Stimulated activated memory B cell treated with anti-CD40 and anti-IgM and Interleukin-4, amounts not matched to agents 10 μg/mL and 1 μg/mL and 100 μg/mL, for 72 hours (primary cell): ENCODE measurements at places on chromosomes 2 and 18.

DNA sequence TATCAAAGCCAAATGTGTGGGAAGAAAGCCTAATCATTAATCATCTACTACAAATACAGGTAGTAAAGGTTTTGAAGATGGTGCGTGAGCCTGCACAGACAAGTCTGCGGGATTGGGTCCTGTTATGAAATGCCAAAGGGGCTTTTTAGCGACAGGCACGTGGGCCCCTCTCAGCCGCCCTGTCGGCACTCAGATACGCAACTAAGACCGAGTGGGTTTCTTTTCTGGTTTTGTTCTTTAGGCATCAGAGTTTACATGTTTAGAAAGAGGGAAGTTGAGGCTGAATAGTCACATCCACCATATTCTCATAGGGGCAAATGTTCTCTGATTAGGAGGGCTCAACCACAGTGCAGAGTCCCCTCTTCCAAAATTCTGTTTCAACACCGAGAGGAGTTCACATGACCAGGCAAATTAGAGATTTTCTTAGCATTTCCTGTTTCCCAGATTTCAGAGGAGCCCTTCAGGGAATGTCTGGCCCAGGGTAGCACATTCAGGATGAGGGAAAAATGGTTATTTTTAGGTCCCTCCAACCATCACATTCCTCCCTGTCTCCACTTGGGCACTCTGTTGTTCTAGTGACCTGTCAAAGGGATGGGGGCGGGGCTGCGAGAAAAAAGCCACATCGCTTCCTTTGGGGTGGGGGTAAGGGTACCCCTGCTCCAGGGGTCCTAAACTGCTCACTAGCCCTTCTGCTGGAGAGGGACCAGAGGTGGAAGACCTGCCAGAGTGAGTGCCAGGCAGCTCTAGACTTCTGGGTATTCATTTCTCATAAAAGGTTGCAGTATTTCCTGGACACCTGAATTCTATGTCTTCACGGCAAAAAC is 159.2 kb downstream of the BCL2 start:
- ATAC-seq = peak; percentile 1

DNA sequence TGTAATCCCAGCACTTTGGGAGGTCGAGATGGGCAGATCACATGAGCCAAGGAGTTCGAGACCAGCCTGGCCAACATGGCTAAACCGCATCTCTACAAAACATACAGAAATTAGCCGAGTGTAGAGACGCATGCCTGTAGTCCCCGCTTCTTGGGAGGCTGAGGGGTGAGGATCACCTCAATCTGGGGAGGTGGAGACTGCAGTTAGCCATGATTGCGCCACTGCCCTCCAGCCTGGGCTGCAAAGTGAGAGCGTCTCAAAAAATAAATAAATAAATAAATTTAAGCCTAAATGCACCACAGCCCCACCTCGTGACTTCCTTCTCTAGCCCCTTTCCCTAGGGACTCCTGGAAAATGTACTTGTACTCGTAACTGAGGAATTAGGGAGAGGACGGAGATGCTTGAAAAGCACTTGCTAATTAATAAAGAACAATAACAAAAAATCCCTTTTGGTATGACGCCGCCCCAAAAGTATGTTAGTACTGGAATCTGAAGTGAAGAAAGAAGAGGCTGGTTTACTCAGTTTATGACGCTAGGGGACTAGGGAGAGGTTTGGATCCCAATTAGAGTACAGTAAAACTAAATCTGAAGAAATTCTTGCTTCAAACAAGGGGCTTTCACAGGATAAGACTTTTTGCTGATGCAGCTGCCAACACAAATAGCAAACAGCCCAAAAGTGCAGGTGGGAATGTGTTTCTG is 887 bp upstream of the ZNF396 start:
- no peak for ATAC-seq

- ATAC-seq = peak; percentile 35
Observed at GRCh38 chr2:43831543-43832294, 6.9 kb downstream of the ABCG5 start.

DNA sequence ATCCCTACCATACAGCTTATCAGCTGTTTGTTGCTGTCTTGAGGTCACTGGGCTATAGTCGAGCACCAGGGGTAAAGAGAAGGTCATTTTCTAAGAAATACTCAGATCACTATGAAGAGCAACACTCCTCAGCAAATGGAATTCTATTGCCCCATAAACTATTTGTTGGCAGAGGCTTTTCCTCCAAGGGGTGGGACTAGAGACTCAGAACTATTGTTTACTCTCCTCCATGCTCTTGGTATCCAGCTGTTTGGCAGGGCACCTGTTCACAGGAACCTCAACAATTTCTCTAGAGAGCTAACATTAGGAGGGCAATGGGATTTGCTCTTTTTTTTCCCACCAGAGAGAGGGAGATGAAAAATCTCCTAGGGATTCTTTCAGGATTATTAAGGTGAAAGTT is 249.1 kb upstream of the SPRED2 start:
- no peak for ATAC-seq

DNA sequence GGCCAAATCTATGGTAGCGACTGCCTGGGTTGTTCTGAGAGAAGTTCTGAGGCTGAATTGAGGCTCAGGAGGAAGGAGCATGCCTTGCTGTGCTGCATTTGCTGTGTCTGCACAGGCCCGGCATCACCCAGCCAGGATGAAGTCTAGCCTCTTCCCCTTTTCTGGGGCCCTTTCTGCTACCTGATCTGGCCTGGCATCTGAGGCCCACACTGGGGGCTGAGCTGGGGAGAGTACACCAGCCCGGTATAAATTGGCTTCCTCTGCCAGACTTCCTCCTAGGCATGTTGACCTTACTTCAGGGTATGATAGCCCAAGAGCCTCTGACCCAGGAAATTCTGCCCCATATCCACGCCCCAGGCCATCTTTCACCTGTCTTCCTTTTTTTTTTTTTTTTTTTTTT is 30.0 kb downstream of the MRPL35 start:
- peak; percentile 67 for ATAC-seq

- ATAC-seq = no peak
Observed at GRCh38 chr2:205781244-205781931, 99.1 kb downstream of the NRP2 start.

DNA sequence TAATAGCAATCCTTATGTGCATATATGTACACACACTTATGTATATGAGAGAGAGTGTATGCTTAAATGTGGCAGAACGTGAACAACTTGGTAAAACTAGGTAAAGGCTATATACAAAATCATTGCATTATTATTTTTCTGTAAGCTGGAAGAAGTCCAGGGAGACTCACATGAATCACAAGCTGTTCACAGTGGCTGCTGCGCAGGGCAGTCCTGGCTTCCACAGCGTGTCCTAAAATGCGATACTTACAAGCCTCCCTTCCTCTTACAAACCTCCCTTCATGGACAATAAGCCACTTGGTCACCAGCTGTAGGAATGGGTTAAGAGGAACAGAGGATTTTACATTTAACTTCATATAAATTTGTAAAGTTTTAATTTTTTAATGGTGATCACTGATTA is 114.9 kb upstream of the AGAP1 start:
- ATAC-seq = no peak

DNA sequence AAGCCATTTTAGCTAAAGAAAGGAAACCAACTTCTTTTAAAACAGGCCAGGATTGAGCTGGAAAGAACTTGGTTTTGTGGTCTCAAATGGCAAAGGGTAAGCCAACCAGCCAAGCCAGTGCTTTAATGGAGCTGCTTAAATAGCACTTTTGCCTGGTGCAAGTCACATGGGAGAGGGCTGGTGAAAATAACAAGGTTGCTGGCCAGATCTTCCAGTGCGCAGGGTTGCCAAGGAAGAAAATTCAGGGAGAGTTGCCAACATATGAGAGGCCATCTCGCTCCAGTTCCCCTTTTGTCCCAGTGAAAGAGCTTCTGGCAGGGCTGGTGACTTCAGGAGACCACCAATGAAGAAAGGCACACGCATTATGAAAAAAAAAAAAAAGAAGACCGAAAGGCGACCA is 57.3 kb downstream of the IRS1 start:
- ATAC-seq = no peak

DNA sequence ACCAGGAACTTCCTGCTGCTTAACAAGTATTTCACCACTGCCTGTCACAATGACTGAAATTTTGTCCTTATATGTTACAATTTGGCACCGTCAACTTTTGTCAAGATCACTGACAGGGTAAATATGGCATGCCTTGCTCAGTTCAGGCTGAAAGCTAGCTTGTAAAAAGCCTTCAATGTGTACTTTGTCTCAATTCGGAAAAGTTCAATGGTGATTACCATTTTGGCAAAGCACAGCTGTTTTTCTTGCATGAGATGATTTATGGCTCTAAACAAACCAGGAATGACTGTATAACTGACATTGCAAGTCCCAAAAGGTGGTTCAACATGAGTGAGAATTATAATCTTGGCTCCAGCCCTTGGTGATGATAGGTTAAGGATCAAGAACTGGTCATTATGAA is 1255.2 kb downstream of the CNTNAP5 start:
- ATAC-seq = no peak

GRCh38 chr2:27857417-27858172 is 32.6 kb downstream of the RBKS start:
- ATAC-seq = no peak

GRCh38 chr2:55581435-55581834 is 36.0 kb downstream of the PPP4R3B start:
- no peak for ATAC-seq

GRCh38 chr2:38154395-38154794 is 78.4 kb upstream of the CYP1B1 start:
- no peak for ATAC-seq
